CD4-positive, alpha-beta T cell treated with Interleukin-10 for 1 hour (primary cell): ENCODE measurements at places on chromosomes 5 and 9.

DNA sequence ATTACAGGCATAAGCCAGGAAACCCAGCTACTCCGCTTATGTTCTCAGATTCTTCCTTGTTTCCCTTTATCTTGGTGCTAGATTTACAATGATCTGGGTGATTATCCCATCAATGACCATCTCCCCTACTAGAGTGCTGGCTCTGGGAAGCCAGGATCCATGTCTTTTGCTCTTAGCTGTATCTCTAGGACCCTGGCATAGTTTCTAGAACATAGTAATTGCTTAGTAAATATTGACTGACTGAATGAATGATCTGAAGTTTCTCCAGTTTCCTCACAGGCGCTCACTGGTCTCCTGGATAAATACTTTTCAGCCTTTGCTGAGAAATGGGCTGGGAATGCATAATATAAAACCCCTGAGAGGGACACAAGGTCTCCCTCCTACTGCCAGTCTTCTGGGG lies 60.0 kb upstream of the KLF9 start:
- DNase-seq: no peak

- DNase-seq: no peak
Measured at GRCh38 chr9:113562653-113563381, 99.3 kb downstream of the RGS3 start.

GRCh38 chr9:114153761-114154599 lies 1.4 kb upstream of the COL27A1 start:
- no peak for DNase-seq

DNA sequence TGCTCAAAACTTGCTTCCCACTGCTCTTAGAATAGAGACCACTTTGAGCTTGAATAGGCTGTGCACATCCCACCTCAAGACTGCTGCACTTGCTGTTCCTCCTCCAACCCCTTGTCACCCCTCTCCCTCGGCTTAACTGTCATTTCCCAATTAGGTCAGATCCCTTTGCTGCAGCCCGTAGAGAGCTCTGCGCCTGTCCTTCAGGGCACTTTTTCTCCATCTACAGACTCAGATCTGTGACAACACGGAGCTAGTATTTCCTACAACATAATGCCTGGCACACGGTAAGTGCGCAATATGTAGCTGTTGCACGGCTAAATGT lies 485 bp upstream of the HABP4 start:
- DNase-seq: no peak

GRCh38 chr5:35212122-35212982 lies 17.9 kb downstream of the PRLR start:
- no peak for DNase-seq
